ENCODE measurements at places on chromosomes 4 and X.
A peak's percentile ranks its signal among the peaks of the same experiment; 100 is the strongest.

DNA sequence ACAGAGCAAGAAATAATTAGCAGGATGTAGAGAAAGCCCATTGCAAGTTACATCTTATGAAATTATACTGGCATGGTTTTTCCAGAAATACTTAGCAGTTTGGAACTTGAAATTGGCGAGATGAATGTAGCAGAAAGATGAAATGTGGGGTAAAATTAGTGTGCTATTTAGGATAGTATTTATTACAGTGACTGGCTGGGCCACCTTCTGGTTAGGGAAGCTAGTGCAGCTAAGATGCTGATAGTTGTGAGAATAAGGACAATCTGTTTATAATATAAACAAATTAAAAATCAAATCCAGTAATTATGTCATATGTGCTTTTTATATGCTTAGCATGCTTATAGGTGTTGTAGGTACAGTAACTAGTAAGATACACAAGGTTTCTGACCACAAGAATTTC, 74.8 kb downstream of the IL15 start:
- no peak for DNase-seq

DNA sequence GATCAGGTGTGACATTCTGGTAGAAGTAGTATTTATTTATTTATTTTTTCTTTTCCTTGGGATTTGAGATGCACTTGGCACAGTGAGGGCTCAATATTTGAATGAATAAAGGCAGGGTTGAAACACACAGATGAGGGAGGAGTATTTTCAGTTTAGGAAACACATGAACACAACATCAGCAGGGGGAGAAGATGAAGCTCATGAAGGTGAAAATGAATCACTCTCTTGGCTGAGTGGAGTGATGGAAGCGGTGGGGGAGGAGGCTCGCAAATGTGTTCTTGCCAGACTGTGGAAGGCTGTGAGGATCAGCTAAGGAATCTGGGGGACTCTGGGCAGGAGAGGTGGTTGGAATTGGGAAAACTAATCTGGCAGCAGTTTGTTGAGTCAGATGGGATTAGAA, 55.3 kb downstream of the ARHGAP10 start:
- no peak for DNase-seq

- no peak for DNase-seq
Measured at GRCh38 chr4:19239565-19239964, 1012.1 kb upstream of the SLIT2 start.

GRCh38 chr4:183395395-183395794, 49.0 kb upstream of the CDKN2AIP start:
- no peak for DNase-seq

DNA sequence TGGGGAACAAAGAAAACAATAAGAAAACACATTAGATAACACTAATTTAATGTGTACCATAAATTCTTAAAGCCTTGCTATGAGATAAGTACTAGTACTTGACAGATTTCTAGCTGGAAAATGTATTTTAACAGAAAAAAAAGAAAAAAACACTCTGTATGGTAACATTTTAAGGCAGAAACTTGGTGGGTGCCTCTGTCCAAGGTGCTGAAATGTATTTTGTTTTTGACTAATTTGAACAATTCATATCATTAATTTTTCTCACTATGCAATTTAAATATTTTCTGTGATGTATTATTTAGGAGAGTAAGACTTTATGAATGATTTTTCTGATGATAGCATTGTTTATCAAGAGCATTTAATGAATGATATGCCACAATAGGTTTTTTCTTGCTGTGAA, 107.5 kb downstream of the GABRG1 start:
- DNase-seq: no peak

DNA sequence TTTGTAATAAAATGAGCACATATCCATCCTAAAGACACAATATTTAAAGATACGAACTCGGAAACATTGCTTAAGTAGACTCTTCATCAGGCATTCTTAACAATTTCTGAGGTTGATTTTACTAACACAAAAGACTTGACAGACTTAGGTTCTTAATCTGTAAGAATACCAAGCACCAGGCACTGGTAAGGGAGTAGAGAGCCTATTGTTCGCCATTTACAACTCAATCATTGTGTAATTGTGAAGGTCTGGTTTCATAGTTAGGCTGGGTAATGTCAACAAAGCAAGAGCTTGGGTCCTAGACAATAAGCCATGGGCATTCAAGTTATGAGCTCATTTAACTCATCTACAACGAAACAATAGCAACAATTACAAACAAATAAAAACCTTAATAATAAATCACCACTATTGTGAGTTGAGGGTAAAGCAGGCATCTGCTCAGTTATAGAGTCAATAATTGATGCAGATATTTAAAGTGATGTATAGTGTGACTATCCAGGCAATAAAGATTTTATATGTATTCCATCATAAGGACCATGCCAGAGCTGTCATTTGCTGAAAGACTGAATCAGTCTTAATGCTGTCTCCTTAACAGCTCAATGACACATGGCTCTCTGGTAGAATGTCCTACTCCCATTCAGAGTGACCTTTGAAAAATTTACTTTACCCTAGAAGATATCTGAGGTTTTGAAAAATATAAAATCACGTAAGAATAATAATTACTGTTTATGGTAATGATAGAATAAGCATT, 664.0 kb upstream of the PCDH7 start:
- DNase-seq: no peak

GRCh38 chr4:7761720-7762119, 177.9 kb downstream of the AFAP1 start:
- DNase-seq: peak; percentile 43

GRCh38 chr4:2663275-2663674, 92.9 kb downstream of the TNIP2 start:
- DNase-seq: no peak

GRCh38 chr4:172802032-172802431, 366.6 kb upstream of the GALNT7 start:
- DNase-seq: no peak

- no peak for DNase-seq
Measured at GRCh38 chr4:185573651-185574199, 38.4 kb upstream of the PDLIM3 start.

- no peak for DNase-seq
Measured at GRCh38 chr4:85681921-85682320, 207.0 kb downstream of the ARHGAP24 start.

- no peak for DNase-seq
Measured at GRCh38 chrX:111483881-111484280, 27.6 kb upstream of the SERTM2 start.

- DNase-seq: no peak
Measured at GRCh38 chr4:39037491-39037825, 5.2 kb upstream of the TMEM156 start.

GRCh38 chr4:21134994-21135393, 434.7 kb downstream of the PACRGL start:
- DNase-seq: no peak

- DNase-seq: no peak
Measured at GRCh38 chr4:123813901-123814300, 417.3 kb downstream of the SPRY1 start.

DNA sequence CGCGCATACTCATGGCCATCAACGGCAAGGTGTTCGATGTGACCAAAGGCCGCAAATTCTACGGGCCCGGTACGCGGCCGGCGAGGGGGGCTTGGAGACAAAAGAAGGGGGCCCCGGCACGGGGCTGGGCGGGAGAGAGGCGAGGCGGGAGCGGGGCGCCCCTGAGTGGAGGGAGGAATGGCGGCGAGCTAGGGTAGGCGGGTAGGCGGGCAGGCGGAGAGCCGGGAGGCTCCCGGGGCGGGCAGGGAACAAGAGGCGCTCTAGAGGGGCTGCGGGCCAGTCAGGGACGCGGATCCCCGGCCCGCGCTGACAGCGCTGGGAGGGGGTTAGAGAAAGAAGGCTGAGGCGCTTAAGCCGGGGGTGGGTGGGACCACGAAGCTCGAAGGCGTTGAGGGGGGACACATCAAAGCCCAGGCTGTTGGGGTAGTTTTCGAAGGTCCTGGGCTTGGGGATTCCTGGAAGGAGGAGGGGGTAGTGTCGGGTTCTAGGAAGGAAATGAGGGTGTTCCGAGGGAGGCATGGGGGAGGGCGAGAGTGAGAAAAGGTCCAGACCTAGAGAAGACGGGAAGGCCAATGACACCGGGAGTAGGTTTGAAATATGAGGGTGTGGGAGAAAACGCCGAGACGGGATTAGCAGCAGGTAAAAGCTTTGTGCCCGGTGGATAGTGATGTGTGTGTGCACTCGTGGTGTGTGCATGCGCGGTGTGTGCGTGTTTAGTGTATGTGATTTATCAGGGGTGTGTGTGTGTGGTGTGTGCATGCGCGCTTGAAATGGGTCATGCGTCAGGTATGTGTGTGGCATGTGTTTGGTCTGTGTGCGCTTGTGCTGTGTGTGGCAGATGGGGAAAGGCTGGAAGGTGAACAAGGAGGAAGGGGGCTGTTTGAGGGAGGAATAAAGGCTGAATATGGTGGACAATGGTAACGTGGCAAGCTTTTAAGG, 807 bp downstream of the PGRMC1 start:
- no peak for DNase-seq

DNA sequence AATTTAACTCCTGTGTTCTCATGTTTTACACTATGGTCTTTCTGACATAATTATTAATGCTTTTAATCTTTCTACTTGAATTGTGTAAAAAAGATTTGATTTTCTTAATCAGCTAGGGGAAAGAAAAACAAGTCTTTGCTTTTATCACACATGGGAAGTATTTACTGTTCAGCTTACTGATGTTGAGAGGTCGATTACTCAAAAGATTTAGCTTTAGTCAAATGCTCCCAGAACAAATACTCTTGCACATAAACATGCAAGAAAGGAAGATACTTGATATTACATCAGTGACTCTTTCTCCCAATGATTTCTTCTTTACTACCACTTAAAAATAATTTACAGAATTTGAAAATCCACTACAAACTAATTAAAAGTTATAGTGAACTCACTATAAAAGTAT, 198.3 kb upstream of the FAT4 start:
- DNase-seq: no peak

- peak; percentile 16 for DNase-seq
Measured at GRCh38 chr4:183722731-183723560, 63.9 kb downstream of the TRAPPC11 start.

- DNase-seq: no peak
Measured at GRCh38 chr4:108901291-108901690, 138.4 kb upstream of the ETNPPL start.

GRCh38 chr4:15348236-15348635, 79.6 kb upstream of the C1QTNF7 start:
- no peak for DNase-seq

- DNase-seq: no peak
Measured at GRCh38 chrX:44494357-44494756, 48.3 kb downstream of the FUNDC1 start.

DNA sequence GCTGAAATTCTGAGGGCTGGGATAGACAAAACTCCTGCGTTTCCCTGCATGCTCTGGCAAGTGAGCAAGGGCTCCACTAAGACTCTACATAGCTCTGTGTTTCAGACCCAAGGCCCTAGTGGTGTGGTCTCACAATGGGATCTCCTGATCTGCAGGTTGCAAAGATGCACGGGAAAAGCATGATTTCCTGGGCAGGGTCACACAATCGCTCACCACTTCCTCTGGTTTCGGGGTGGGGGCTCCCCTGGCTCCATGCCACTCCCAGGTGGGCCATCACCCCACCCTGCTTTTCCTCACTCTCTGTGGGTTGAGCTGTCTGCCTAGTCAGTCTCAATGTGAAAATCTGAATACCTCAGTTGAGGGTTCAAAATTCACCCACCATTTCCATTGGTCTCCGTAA, 111.5 kb downstream of the KLF8 start:
- DNase-seq: no peak

DNA sequence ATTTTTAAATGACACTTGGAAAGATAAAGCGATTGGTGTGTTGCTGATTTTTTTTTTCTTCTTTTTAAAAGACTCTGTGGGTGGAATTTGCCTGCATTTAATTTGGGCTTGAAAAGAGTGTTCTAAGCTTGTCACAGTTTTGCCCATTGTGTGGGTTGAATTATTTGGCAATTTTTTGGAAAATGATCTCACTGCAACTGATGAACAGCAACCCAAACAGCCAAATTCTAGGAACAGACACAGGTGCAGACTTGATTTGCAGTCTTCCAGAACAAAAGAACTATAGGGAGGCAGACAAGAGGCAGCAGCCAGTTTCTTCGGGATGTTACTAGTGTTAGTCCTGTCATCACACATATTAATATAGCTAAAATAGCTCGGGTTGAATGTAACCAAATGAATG, 40.5 kb downstream of the CASP6 start:
- no peak for DNase-seq

DNA sequence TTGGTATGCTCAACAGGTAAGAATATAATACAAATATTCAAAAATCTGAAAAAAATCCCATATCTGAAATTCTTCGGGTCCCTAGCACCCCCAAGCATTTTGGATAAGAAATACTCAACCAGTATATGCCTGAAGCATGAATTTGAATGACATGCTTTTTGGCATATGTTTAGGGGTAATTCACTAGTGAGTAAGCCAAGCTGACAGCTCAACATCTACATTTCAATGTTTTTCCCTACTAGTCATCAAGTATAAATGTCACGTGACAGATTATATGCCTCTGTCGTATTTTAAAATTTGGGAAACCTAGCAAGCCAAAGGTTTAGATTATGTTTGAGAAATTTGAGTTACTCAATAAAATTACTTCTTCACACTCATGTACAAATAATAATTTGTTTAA, 125.1 kb downstream of the FGF16 start:
- no peak for DNase-seq

- no peak for DNase-seq
Measured at GRCh38 chr4:1960170-1960825, 48.5 kb downstream of the NELFA start.

- no peak for DNase-seq
Measured at GRCh38 chrX:153454901-153455550, 9.2 kb upstream of the TREX2 start.

DNA sequence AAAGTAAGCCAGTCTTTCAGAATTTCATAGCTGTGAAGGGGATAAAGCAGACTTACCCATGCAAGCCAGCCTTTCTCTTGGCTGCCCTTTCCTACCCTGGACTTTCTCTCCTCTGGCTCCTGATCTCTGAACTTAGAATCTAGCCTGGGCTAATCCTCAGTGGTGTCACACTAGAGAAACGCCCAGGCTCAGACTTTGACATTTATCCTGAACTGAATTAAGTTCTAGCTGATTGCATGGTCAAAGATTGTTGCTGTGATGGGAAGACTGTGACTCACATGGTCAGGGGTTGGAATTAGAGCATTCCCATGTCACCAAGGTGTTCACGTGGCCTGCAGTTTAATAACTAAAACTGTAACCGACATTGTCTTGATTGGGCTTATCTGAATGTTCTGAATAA, 469.5 kb upstream of the FAT1 start:
- no peak for DNase-seq

- no peak for DNase-seq
Measured at GRCh38 chr4:188107931-188108843, 1.2 kb downstream of the TRIML2 start.

- DNase-seq: no peak
Measured at GRCh38 chrX:72102760-72103159, 29.0 kb downstream of the RTL5 start.

DNA sequence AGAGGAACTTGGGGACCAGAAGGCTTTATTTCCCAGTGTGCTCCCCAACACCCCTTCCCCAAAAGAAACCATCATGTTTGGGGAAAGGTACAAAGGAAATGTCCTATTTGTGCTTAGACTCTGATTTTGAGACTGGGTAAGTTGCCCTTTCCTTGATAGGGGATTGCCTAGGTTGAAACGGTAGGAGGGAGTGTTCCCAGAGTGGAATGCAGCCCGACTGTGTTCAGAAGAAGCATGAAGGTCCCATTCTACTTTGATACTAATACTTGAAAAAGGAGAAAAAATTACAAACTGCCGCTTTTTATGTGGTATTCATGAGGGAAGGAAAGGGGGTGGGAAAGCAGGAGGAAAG, 32.4 kb upstream of the TMEM131L start:
- DNase-seq: no peak

All from stimulated activated CD4-positive, alpha-beta T cell treated with anti-CD3 and anti-CD28 coated beads, Interleukin-4, amount 100 ng/mL, for 48 hours (primary cell).